Fibroblast of the aortic adventitia (primary cell): ENCODE measurements at places on chromosomes 7 and 10.
A peak's percentile ranks its signal among the peaks of the same experiment; 100 is the strongest.

DNA sequence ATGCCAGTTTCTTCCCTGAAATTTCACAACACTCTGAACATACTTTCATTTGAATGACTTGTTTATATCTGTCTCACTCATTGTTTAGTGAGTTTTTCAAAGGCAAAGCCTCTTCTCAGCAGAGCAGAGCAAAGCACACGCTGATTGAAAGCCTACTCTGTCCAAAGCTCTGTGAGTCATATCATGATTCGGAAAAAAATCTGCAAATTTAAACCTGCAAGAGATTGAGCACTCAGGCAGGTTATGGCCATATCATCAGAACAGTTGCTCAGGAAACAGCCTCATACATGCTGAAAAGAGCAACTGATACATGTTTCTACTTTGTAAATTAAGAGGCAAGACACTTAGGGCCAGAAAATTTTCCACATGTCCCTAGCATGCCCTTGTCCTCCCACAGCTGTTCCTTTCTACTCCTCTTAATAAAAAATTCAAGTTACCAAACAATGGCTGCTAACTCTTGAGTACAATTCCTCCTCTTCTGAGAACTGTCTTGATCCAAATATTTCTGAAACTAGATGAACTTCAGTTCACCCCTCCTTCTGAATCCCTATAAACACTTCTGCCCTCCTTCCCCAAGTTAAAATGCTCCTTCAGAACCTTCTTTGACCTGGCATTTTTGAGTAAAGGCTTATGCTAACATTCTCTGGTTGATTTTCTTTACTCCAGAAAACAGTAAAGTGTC is 140.6 kb upstream of the HPS1 start:
- no peak for DNase-seq

GRCh38 chr10:43137717-43138020 is 576 bp upstream of the CSGALNACT2 start:
- DNase-seq: peak; percentile 54

DNA sequence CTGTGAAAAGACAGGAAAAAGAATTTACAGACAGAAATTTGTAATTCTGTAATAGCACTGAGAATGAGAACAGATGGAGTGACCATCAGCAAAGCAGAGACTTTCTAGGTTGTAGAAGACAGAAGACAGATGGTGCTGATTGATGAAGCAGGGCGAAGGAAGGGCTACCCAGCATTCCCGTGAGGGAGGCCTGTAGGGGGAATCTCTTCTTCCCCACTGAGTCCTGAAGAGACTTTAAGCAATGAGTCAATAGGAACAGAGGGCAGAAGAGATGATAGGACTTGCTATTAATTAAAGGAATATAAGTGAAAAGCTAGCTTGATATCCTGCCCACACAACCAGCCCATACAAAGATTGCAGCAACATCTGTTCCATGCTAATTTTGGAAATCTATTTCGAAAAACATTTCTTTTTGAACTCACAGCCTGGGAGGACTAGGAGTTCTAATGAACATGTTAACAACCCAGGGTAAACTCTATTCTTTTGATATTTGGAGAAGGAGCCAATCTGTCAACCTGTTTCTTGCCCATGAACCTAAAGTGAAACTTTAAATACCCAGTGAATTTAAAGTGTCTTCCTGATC is 44.1 kb downstream of the RALA start:
- DNase-seq: no peak

DNA sequence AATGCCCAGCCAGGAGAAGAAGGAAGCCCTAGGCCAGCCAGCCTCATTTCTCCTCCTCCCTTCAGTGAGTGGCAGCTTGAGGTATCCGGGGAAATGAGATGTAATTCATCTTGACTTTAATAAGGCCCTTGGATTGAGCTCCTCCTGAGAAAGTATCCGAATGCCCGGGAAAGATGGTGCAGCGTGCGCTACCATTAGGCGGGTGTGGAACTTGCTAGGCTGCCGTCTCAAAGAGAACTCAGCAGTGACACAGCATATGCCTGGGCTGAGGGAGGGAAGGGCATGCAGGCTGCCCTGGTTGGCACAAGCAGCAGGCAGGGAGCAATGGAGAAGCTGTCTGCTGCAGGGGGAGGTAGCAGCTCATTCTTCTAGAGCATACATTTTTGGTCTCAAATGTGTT is 659.8 kb upstream of the FOXK1 start:
- DNase-seq: no peak

- peak; percentile 23 for DNase-seq
Measured at GRCh38 chr7:7159063-7159658, 23.2 kb upstream of the C1GALT1 start.

DNA sequence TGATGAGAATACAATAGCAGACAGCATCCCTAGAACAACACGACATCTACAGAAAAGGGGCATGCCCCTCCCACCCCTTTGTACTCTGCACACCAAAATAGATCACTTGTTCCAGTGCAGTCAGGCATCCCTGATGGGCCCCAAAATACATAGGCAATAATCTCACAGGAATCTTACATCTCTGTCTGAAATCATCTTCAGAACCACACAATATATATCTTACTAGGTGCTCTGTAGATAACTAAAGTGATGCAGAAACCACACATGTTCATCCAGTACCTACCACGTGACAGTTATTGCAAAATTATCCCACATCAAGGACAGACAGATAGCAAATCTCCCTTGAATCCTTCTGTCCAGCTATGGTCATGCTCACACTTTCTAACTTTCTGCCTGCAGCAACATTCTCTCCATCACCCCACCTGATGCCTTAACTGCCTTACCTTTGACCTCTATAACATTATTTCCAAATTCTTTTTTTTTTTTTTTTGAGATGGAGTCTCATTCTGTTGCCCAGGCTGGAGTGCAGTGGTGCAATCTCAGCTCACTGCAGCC is 30.7 kb downstream of the ST8SIA6 start:
- DNase-seq: no peak

GRCh38 chr10:77144656-77145055 is 493.0 kb downstream of the KCNMA1 start:
- no peak for DNase-seq

- DNase-seq: no peak
Measured at GRCh38 chr7:138885383-138886147, 87.6 kb upstream of the ATP6V0A4 start.

DNA sequence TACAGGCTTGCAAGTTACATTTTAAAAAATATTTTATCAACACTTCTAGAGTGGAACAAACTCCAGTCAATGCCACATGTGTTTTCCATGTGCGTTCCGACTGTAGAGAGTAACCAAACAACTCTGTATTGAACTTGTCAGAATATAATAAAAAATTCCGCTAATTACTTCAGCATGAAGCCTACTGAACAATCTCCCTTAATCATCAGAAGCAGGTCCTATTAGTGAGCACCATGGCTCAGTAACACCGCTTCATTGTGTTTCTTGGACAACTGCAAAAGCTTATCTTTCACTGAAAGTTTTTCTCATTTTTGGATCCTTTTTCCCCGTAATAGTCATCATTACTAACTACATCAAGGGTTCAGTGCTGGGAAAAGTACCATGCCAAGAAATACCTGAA is 117.0 kb downstream of the MKX start:
- peak; percentile 21 for DNase-seq

DNA sequence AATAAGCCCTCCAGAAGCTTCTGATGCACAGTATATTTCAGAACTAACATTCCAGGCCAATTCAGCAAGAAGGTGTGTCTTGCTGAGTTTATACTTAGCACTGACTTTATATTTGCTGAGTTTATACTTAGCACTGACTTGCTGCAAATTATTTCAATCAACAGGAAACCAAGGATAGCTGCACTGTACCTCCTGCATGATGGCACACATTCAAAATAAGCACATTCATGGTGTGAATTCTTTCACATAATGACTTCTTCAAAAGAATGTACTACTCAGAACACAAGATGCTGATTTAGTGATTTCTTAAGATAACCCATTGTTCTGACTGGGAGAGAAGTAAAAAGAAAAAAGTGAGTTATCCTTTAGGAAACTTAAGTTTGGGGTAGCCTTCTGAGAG is 52.0 kb downstream of the JAZF1 start:
- DNase-seq: peak; percentile 66

GRCh38 chr10:125392154-125392553 is 231.8 kb upstream of the CTBP2 start:
- peak; percentile 56 for DNase-seq

DNA sequence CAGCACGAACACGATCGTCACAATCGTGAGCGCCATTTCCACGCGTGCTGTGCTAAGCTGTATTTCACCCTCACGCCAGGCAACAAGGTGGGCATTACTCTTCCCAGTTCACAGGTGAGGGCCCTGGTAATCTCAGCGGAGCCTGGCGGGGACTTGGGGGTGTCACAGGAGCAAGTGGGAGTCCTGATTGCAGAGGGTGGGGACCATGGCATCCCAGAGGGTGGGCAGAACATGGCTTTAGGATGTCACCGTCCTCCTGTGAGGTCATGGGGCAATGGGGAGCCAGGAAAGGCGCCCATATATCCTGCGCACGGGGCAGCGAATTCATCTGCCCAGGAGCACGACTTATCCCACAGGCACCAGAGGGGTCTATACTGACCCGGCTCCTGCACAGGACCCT is 489.8 kb downstream of the DNAJB6 start:
- DNase-seq: no peak

DNA sequence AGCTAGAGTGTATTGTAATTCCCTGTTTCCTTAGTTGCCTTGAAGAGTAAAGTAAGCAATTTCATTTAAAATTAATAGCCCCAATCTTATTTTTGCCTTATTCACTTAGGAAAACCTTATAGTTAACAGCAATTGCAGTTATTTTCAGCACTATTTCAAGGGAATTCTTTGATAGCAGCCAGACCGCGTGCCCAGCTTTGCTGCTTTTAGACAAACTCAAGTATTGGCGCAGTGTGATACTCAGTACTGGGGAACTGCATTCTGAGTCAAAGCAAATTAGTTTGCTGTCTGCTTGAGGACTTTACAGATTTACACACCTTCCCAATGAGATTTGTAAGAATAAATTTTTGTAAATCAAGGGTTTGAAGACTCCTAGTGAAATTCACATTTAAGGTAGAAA is 21.2 kb downstream of the PRKG1 start:
- DNase-seq: peak; percentile 42
